ENCODE measurements at places on chromosomes 7 and 10. TPM values are rescaled to one million over a fixed set of nuclear protein-coding genes. Genes with fewer than 3 reads are reported as not detected.
A peak's percentile ranks its signal among the peaks of the same experiment; 100 is the strongest.

GRCh38 chr10:15879663-15880062 is 19.4 kb upstream of the MINDY3 start:
- no peaks in the 10 kb centered on the region for H3K36me3 ChIP-seq
- no peaks in the 10 kb centered on the region for H3K4me1 ChIP-seq
- no peaks in the 10 kb centered on the region for H3K27me3 ChIP-seq
- DNase-seq = no peak
- no peak overlapping the region for H3K27ac ChIP-seq

GRCh38 chr7:134832367-134832766 is 52.9 kb downstream of the CALD1 start:
- H3K27ac ChIP-seq = no peak overlapping the region
- no peaks in the 10 kb centered on the region for H3K27me3 ChIP-seq
- no peaks in the 10 kb centered on the region for H3K36me3 ChIP-seq
- H3K4me1 ChIP-seq = no peaks in the 10 kb centered on the region

- no peak overlapping the region for H3K4me3 ChIP-seq
- no peaks in the 10 kb centered on the region for H3K27me3 ChIP-seq
- H3K4me1 ChIP-seq = no peaks in the 10 kb centered on the region
- no peak overlapping the region for H3K27ac ChIP-seq
- H3K36me3 ChIP-seq = no peaks in the 10 kb centered on the region
Measured at GRCh38 chr10:93293999-93294398, 188.1 kb downstream of the MYOF start.

DNA sequence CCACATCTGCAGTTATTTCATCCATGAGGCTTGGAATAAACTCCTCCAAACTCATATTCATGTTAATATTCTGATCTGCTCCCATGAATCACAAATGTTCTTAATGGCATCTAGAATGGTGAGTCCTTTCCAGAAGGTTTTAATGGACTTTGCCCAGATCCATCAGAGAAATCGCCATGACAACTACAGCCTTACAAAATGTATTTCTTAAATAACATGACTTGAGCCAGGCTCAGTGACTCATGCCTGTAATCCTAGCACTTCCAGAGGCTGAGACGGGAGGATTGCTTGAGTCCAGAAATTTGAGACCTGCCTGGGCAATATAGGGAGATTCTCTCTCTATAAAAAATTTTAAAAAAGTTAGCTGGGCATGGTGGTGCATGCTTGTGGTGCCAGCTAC is 102.1 kb upstream of the TMEM168 start:
- no peaks in the 10 kb centered on the region for H3K4me1 ChIP-seq
- H3K27me3 ChIP-seq = no peaks in the 10 kb centered on the region
- no peak overlapping the region for H3K27ac ChIP-seq

GRCh38 chr10:106956216-106956915 is 208.1 kb downstream of the SORCS1 start:
- H3K27ac ChIP-seq = no peak overlapping the region
- no peak overlapping the region for H3K4me3 ChIP-seq
- DNase-seq = no peak
- H3K36me3 ChIP-seq = no peaks in the 10 kb centered on the region
- H3K27me3 ChIP-seq = no peaks in the 10 kb centered on the region
- H3K4me1 ChIP-seq = no peaks in the 10 kb centered on the region

GRCh38 chr10:116101616-116102315 is 171.2 kb downstream of the GFRA1 start:
- no peaks in the 10 kb centered on the region for H3K27me3 ChIP-seq
- H3K4me1 ChIP-seq = no peaks in the 10 kb centered on the region
- H3K36me3 ChIP-seq = no peaks in the 10 kb centered on the region
- no peak overlapping the region for H3K4me3 ChIP-seq
- H3K27ac ChIP-seq = no peak overlapping the region

GRCh38 chr10:132411561-132412253 is 14.7 kb downstream of the PWWP2B start:
- no peak overlapping the region for H3K4me3 ChIP-seq
- H3K4me1 ChIP-seq = peaks cover 32% of the 10 kb centered on the region
- H3K27me3 ChIP-seq = no peaks in the 10 kb centered on the region
- H3K27ac ChIP-seq = no peak overlapping the region
- peaks cover 17% of the 10 kb centered on the region for H3K36me3 ChIP-seq
- DNase-seq = no peak

DNA sequence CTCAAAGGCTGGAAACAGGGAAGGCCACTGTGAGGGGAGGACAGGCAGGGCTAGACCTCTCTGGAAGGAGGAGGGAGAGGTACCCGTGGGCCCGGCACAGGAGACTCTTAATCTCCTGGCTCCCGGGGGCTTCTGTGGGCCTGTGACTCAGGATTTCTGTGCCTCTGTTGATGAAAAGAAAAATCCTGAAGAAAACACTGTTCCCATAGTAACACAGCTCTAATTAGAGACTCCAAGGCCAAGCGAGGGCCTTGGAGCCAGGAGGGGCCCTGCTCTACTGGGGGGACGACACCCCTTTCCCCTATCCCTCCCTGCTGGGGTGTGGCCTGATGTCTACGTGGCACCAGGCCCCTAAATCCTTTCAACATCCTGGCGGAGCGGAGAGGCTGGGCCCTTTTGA is 174.1 kb upstream of the TNRC18 start:
- no peak for DNase-seq
- no peak overlapping the region for H3K27ac ChIP-seq
- no peaks in the 10 kb centered on the region for H3K36me3 ChIP-seq
- H3K27me3 ChIP-seq = peaks cover 42% of the 10 kb centered on the region

GRCh38 chr10:52283174-52283573 is 30.9 kb upstream of the DKK1 start:
- H3K27me3 ChIP-seq = no peaks in the 10 kb centered on the region
- no peaks in the 10 kb centered on the region for H3K36me3 ChIP-seq
- no peak overlapping the region for H3K27ac ChIP-seq
- peaks cover 5% of the 10 kb centered on the region for H3K4me1 ChIP-seq
- DNase-seq = no peak

- H3K4me1 ChIP-seq = peaks cover 5% of the 10 kb centered on the region
- peak; percentile 19 for DNase-seq
Measured at GRCh38 chr7:80135309-80136104, 876 bp downstream of the GNAI1 start.

DNA sequence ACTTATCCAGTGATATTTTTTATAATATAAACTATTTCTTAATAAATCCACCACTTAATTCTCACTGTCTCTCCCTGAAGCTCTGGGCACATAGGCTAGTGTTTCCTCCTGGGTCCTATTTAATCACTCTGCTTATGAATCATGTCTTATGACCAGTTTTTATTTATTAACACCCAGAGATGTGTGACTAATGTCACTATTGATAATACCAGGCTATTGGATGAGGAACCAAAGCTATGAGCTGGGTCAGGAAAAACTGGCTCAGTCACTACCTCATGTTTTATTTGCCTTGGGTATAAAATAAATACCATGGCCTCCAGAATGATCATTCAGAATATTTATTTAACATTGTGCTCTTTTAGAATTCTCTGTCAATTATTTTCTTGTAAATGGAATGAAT is 5.2 kb downstream of the SEMA3E start:
- no peak for DNase-seq
- no peak overlapping the region for H3K4me3 ChIP-seq
- no peaks in the 10 kb centered on the region for H3K27me3 ChIP-seq

GRCh38 chr10:124253006-124253405 is 159.6 kb upstream of the CHST15 start:
- H3K27ac ChIP-seq = no peak overlapping the region
- H3K4me1 ChIP-seq = peaks cover 11% of the 10 kb centered on the region
- H3K4me3 ChIP-seq = no peak overlapping the region
- H3K27me3 ChIP-seq = no peaks in the 10 kb centered on the region

The RNF148 gene
- not detected for total RNA-seq

The POLR2J3 gene
- 217 TPM for total RNA-seq

The SPRN gene
- total RNA-seq = not detected

The PRF1 gene
- 1.0 TPM for total RNA-seq

The SFTPD gene
- 0.59 TPM for total RNA-seq

The SLC13A1 gene
- total RNA-seq = 0.10 TPM

The PDE1C gene
- total RNA-seq = 0.52 TPM

The AMPH gene
- total RNA-seq = not detected

The ASB10 gene
- not detected for total RNA-seq

The UPK3BL2 gene
- 79.9 TPM for total RNA-seq

Data from B cell (primary cell).